ENCODE measurements at places on chromosomes 16 and 17.
A peak's percentile ranks its signal among the peaks of the same experiment; 100 is the strongest.

DNA sequence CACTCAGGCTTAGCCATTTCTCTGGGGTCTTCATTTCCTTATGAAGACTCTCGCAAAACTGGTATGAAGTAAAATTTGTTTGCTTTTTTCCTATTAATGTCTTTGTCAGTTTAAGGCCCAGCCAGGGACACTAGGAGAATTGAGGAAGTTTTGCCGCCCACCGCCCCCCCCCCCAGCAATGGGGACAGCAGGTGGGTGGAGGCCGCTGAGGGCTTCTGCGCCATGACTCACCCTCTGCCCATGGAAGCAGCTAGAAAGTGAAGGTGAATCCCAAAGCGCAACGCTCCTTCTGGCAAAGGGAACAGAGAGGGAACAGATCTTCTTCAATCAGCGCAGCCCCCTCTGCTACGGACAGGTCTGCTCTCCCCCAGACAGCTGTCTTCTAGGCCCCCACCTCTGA lies 49.7 kb downstream of the MARF1 start:
- no peak for DNase-seq
- H3K27ac ChIP-seq, result no peak overlapping the region
- peaks cover 27% of the 10 kb centered on the region for H3K36me3 ChIP-seq
- H3K27me3 ChIP-seq, result no peaks in the 10 kb centered on the region
- H3K4me1 ChIP-seq, result peaks cover 28% of the 10 kb centered on the region
- H3K4me3 ChIP-seq, result no peak overlapping the region

- no peaks in the 10 kb centered on the region for H3K36me3 ChIP-seq
- H3K27ac ChIP-seq, result no peak overlapping the region
- H3K4me3 ChIP-seq, result no peak overlapping the region
- H3K27me3 ChIP-seq, result no peaks in the 10 kb centered on the region
Observed at GRCh38 chr16:86145669-86146068, 246.7 kb downstream of the IRF8 start.

DNA sequence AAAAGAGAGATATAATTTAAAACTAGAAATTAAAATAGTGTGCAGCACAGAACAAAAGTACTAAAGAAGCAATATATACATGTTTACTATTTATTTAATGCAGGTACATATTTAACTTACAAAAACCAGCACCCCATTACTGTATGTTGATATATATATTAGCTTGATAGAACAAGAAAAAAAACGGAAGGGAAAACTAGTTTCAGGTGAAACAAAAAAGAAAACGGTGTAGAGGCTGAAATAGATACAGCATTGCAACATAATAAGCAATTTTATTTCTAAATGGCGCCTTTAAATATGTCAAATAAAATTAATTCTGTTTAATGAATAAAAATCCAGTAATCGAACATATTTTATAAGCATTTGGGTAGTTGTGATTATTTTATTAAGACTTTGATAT lies 3.9 kb downstream of the HNF1B start:
- H3K27me3 ChIP-seq, result peaks cover 65% of the 10 kb centered on the region
- no peak for DNase-seq
- no peak overlapping the region for H3K4me3 ChIP-seq
- no peaks in the 10 kb centered on the region for H3K36me3 ChIP-seq
- H3K4me1 ChIP-seq, result peaks cover 32% of the 10 kb centered on the region

DNA sequence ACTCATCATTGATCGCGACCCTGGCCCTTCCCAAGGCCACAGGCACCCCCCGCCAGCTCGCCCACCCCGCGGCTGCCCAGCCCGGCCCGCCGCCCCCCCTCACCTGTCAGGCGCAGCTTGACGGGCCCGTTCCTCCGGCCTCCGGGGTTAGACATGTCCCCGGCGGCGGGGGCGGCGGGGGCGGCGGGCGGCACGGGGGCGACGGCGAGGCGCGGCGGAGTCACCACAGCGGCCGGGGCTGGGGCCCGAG lies 456 bp downstream of the SMURF2 start:
- H3K36me3 ChIP-seq, result no peaks in the 10 kb centered on the region
- peak overlapping the region; percentile 79 for H3K4me3 ChIP-seq
- peaks cover 22% of the 10 kb centered on the region for H3K4me1 ChIP-seq
- no peak for DNase-seq

GRCh38 chr17:18004884-18005305 lies 32.2 kb downstream of the DRC3 start:
- no peak for DNase-seq
- no peak overlapping the region for H3K27ac ChIP-seq
- H3K36me3 ChIP-seq, result no peaks in the 10 kb centered on the region
- no peaks in the 10 kb centered on the region for H3K4me1 ChIP-seq

DNA sequence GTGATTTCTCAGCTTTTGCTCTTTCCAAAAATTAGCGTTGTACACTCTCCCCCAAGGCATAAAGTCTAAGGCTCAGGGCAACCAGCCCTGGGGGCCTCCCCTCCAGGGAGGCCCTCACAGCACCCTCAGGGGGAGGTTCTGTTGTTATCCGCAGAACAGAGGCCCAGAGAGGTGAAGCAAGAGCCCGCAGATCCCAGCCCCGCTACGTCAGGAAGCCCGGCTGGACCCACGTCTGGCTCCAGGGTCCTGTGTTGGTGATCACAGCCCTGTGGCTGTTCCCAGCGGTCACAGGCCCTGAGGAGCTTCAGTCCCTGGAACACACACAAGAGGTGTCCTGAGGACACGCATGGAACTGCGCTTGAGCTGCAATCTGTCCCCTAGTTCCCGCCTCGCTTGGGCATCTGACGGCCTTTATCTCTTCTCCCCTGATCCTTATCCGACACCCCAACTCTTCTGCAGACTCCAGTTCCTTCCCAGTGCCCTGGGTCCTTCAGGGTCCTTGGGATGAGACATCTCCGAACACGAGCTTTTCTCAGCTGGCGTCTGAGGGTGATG lies 1.1 kb upstream of the ZG16B start:
- no peak overlapping the region for H3K4me3 ChIP-seq
- no peak overlapping the region for H3K27ac ChIP-seq
- H3K36me3 ChIP-seq, result no peaks in the 10 kb centered on the region
- DNase-seq, result no peak
- no peaks in the 10 kb centered on the region for H3K4me1 ChIP-seq

- no peak for DNase-seq
- no peaks in the 10 kb centered on the region for H3K4me1 ChIP-seq
- no peak overlapping the region for H3K27ac ChIP-seq
- H3K36me3 ChIP-seq, result no peaks in the 10 kb centered on the region
- no peak overlapping the region for H3K4me3 ChIP-seq
Observed at GRCh38 chr16:49698453-49698815, 157.5 kb downstream of the ZNF423 start.

GRCh38 chr16:51035110-51035498 lies 116.0 kb downstream of the SALL1 start:
- no peaks in the 10 kb centered on the region for H3K4me1 ChIP-seq
- H3K27me3 ChIP-seq, result no peaks in the 10 kb centered on the region
- H3K27ac ChIP-seq, result no peak overlapping the region
- no peak overlapping the region for H3K4me3 ChIP-seq
- H3K36me3 ChIP-seq, result no peaks in the 10 kb centered on the region

DNA sequence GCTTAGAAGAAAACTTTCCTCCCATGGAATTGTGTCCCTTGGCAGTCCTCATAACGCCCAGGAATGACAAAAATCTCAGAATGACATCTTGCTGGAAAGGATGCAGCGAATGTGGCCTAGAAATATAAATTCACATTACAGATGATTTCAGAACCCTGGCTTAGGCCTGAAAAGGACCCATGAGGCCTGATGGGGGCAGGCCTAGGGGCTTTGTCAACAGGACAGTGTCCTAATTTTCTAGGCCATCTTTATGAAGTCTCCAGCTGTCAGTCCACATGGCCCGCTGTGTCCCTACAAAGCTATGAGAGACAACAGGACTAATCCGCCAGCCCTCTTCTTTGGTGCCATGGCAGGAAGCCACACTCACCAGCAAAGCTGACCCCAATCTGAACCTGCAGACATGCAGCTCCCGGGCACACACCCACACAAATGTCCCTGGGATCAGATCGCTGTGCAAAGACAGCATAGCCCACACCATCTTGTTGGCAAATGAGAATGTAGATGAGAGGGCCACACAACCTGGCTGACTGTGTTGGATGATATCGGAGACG lies 40.4 kb upstream of the DNAH17 start:
- no peak overlapping the region for H3K4me3 ChIP-seq
- no peak overlapping the region for H3K27ac ChIP-seq
- H3K36me3 ChIP-seq, result no peaks in the 10 kb centered on the region
- H3K4me1 ChIP-seq, result no peaks in the 10 kb centered on the region
- H3K27me3 ChIP-seq, result no peaks in the 10 kb centered on the region

GRCh38 chr16:852451-853185 lies 52.1 kb upstream of the GNG13 start:
- H3K36me3 ChIP-seq, result no peaks in the 10 kb centered on the region
- no peak overlapping the region for H3K4me3 ChIP-seq
- no peaks in the 10 kb centered on the region for H3K27me3 ChIP-seq
- no peaks in the 10 kb centered on the region for H3K4me1 ChIP-seq
- H3K27ac ChIP-seq, result no peak overlapping the region
- DNase-seq, result no peak

DNA sequence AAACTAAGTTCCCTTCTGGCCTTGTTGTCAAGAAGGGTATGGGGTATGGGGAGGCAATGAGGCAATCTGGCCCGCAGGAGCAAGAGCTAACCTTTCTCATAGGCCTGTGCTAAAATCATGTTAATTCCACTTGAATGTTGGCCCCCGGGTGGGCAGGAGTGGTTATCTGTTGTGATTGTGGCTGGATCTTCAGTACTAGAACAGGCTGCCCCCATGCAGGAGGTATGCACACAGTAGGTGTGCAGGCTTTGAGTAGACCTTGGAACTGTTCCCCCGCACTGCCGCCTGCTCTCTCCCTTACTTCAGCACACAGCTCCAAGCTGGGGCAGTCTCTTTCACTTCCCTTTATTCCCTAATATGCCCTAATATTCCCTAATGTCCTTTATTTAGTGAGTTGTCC lies 52.4 kb upstream of the TANGO6 start:
- H3K4me3 ChIP-seq, result no peak overlapping the region
- H3K27ac ChIP-seq, result no peak overlapping the region
- H3K27me3 ChIP-seq, result no peaks in the 10 kb centered on the region
- H3K36me3 ChIP-seq, result no peaks in the 10 kb centered on the region

Data from CD8-positive, alpha-beta memory T cell (primary cell).